Fibroblast of mammary gland (primary cell): ENCODE measurements at places on chromosomes 5 and 9.
A peak's percentile ranks its signal among the peaks of the same experiment; 100 is the strongest.

DNA sequence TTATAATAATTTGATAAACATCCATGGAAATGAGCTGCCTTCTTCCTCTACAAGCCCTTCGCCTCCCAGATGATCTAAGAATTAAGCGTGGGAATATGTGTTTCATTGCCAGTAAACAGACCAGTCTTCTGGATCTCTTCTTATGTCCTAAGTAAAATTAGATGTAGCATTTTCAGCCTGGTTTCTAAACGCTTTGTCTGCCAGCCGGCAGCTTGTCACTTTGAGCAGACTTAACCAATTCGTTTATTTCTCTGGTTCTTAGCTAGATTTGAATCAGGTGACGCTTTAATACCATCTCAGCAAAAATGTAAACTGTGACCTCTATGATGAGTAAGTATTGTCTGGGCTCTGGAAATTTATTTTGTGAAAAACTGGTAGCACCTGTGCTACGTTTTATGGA is 380.6 kb upstream of the NUDT12 start:
- no peak for DNase-seq

- no peak for DNase-seq
Observed at GRCh38 chr5:152288499-152288898, 116.6 kb downstream of the NMUR2 start.

- no peak for DNase-seq
Observed at GRCh38 chr5:179164331-179165311, 104.4 kb downstream of the ZNF354C start.

GRCh38 chr5:62093976-62094375 is 212.0 kb upstream of the KIF2A start:
- peak; percentile 16 for DNase-seq

GRCh38 chr9:100317706-100318105 is 35.0 kb downstream of the TEX10 start:
- DNase-seq: peak; percentile 40

GRCh38 chr9:109253637-109254284 is 67.1 kb downstream of the EPB41L4B start:
- DNase-seq: peak; percentile 58

DNA sequence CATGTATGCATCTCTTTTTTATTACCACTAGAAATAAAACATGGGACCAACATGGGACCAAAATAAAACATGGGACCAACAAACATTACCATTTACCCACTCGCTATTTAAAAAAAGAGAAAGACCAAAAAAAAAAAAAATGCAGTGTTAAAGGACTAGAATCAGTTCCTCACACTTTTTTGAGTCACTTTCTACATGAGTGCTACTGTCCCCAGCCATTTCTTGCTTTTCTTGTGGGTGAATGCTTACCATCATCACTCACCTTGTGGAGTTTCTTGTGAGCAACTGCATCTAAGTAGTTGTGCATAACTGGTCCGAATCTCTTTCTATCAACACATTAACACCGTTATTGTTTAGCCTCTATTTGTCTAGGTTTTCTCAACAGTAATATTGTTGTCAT is 493.6 kb upstream of the RIOK2 start:
- no peak for DNase-seq

GRCh38 chr5:118016396-118016795 is 972.0 kb downstream of the DTWD2 start:
- DNase-seq: no peak

DNA sequence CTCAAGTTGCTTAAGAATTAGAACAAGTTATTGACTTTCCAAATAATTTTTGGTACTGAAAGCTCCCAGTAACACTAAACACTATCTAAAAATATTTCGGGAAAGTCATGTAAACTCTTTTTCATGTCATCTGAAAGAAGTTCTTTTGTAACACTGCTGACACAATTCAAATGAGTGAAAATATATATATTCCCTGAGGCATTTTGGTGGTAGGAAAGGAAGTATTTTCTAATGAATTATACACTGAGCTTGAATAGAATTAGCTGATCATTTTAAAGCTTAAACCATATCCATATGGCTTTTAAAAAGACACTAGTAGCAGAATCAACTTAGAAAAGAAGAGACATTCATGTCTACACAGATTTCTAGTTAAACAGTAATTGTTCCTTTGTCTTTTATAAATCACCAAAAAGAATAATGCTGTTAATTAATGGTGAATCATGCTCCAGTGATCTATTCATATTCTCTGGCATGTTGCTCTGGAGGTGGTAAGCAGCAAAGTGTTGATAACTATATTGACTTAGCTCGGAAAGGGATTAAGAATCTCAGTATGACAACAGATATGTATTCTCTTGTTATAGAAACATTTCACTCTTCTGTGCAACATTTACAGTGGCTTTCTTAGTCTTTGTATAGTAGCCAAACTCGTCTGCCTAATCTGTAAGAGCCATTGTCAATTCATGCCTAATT is 27.4 kb upstream of the RFX3 start:
- DNase-seq: no peak

GRCh38 chr5:125205601-125206225 is 459.3 kb upstream of the ZNF608 start:
- DNase-seq: no peak

DNA sequence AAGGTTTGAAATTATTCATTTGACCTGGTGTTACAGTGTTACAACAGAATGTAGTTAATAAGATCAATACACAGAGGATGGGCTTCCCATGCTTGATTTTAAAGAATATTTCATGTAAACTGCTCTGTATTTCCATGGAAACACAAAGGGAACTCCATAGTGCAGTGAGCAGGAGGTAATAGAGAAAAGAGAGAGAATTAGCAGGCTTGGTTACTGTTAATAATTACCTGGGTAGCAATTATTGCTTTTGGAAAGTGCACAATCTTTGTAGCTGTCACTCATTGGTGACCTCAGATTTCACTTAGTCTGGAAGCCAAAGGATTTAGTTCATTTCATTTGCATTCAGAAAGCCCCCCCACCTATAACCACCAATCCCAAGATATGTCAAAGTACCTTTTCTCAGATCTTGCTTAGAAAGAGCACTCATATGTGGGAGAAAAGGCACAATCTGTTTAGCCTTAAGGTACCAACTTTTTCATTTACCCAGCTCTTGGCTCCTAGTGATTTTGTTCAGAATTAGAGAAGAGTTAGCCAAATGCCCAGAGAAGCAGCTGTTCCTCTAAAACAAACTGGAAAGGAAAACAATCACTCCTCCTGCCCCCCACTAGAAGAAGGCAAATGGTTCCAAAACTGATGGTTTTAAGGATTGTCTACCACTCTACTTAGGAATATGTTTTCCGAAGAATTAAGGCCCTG is 234.5 kb upstream of the SLC24A2 start:
- DNase-seq: no peak

- no peak for DNase-seq
Observed at GRCh38 chr5:81631124-81631523, 119.8 kb downstream of the SSBP2 start.

DNA sequence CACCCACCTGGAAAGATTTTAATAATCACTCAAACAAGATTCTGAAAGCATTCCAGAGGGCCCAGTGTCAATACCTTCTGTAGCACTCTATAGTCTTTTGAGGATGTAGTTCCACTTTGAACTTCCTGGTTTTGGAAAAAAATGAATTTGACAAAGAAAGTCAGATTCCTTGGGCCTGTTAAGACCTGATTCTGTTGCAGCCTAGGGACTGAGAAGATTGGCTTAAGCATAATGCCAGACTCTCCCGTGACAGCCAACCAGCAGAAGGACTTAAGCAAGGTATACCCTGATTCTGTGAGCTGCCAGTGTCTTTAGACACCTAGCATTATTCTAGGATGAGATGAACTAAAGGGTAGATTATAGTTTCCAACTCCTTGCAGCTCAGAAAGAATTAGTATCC is 6.8 kb downstream of the SPINK5 start:
- DNase-seq: no peak

DNA sequence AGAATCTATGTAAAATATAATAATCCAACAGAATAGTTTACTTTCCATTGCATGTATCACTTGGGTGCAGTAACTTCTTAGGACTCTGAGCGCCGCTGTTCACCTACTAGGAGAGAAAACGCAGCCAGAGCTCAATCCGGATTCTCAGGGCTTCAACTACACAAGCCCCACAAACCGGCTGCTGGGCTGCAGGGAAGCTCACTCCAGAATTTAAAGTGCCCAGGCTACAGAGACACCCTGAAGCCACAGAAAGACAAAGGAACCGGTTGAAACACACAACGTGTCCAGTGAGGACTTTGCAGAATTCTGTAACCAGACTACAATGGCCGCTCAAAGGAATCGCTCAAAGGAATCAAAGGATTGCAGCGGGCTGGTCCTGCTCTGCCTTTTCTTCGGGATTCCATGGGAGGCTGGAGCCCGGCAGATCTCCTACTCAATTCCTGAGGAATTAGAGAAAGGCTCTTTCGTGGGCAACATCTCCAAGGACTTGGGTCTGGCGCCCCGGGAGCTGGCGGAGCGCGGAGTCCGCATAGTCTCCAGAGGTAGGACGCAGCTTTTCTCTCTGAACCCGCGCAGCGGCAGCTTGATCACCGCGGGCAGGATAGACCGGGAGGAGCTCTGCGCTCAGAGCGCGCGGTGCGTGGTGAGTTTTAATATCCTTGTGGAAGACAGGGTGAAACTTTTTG is at the start of gene PCDHGA10:
Gene PCDHGA10 (plus strand): TSS at position 134 of the 686 bp plus-strand sequence. CDS start 189 bp downstream, at position 323.
- DNase-seq: peak; percentile 80

GRCh38 chr5:67537439-67538148 is 341.0 kb upstream of the CD180 start:
- peak; percentile 13 for DNase-seq

DNA sequence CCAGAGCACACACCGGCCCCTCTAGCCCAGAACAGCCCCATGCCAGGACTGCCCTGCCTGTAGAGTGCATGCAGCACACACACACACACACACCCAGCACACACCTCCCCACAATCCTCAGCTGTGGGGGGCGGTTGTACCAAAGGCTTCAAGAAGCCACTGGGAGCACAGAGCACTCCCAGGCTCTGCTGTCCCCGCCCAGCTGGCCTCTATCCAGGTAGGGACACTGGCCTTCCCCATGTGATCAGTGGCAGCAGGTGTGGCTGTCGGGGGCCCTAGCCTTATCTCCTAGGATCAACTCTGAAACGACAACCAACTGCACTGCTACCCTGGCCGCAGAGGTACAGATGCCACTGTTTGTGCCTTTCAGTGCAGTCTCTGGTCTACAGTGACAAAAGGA is 2.0 kb downstream of the ANAPC2 start:
- DNase-seq: no peak

- peak; percentile 30 for DNase-seq
Observed at GRCh38 chr9:21154018-21154608, 12.3 kb downstream of the IFNA21 start.

DNA sequence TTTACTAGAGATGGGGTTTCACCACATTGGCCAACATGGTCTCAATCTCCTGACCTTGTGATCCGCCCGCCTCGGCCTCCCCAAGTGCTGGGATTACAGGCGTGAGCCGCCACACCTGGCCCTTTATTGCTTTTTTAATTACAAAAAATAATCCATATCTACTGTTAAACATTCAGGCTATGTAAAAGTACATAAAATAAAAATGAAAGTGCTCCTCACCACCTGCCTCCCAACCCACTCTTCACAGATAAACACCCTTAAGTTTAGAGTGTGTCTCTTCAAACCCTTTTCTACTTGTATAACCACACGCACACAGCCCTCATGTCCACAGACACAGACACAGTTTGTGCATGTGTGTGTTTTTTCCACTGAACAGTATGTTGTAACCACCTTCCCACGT is 16.7 kb downstream of the TSC1 start:
- no peak for DNase-seq

GRCh38 chr5:130234816-130235215 is 330.6 kb downstream of the CHSY3 start:
- no peak for DNase-seq

- peak; percentile 88 for DNase-seq
Observed at GRCh38 chr5:175920231-175920811, 47.8 kb downstream of the THOC3 start.

GRCh38 chr9:33307067-33307466 is 16.8 kb downstream of the NFX1 start:
- DNase-seq: no peak

GRCh38 chr5:159091065-159091464 is 8.7 kb downstream of the EBF1 start:
- no peak for DNase-seq

GRCh38 chr5:14977058-14977685 is 105.6 kb upstream of the ANKH start:
- DNase-seq: no peak

DNA sequence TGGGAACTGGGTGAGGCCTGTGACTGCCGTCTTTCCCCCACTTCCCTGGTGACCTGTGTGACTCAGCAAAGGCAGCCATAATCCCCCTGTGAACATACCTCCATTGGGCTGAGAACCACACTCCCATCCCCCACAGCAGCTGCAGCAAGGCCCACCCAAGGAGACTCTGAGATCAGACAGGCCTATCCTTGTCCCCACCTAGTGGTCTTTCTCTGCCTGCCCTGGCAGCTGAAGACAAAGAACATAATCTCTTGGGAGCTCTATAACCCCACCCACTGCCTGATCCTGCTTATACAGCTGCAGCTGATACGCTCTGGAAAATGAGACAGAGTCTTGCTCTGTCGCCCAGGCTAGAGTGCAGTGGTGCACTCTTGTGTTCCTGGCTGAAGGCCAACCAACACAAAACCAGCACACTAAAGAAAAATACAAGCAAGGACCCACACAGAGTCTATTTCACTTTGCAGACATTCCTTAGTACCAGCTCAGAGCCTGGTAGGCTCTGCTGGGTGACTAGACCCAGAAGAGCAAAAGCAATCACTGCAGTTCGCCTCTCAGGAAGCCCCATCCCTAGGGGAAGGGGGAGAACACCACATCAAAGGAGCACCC is 106.7 kb downstream of the MCTP1 start:
- DNase-seq: peak; percentile 10

DNA sequence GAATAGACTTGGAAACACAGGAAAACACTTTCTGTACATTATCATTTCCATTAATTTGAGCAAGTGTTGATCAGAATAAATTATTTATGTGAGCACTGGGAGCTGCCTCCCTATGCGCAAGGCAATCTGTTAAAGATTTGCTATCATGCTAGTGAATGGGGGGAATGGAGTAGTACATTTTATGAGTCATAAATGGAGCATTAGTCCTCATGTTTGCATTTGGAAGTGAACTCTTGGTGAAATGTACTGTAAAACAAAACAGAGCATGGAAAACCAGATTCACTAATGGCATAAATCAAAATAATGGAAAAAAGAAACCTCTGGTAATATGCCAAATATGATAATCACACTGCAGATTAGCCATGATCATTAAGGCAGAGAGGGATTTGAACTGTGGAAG is 40.5 kb upstream of the TMC1 start:
- DNase-seq: peak; percentile 40

- DNase-seq: no peak
Observed at GRCh38 chr9:105708405-105708804, 14.1 kb downstream of the TMEM38B start.

DNA sequence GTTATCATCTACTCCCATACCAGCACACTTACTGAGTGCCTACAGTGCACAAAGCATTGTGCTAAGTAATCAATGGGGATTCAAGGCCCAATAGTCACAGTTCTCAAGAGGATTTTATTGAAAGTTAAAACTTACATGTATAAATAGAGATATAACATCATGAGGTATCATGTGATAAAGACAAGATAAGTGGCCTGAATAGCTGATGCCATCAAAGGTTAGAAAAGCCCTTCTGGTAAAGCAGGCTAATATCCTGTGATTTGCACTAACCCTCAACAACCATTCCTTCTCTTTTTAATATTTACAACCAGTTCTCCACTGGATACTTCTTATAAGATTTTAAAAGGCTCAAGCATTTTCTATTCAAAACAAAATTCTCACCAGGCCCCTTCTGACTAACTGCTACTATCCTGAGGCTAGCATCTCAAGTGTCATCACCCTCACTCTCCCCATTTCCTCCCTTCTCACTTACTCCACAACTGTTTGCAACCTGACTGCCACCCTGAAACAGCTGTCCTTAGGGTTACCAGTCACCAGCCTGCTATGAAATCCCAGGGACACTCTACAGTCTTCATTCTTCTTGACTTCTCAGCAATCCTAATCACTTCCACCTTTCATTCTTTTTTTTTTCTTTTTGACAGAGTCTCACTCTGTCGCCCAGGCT is 377.9 kb downstream of the ENC1 start:
- DNase-seq: no peak
